ENCODE measurements at places on chromosomes 1 and 21. TPM values are rescaled to one million over a fixed set of nuclear protein-coding genes. Genes with fewer than 3 reads are reported as not detected.

Gene SLC9C2
- total RNA-seq = not detected

Gene LAMC2
- 0.03 TPM for total RNA-seq

Gene CRB1
- total RNA-seq = 0.09 TPM

Gene ASCL5
- not detected for total RNA-seq

Gene OLFML2B
- not detected for total RNA-seq

Gene TGFB2
- 0.23 TPM for total RNA-seq

Gene CLIC6
- total RNA-seq = 0.46 TPM

Gene SPRR3
- total RNA-seq = not detected

DNA sequence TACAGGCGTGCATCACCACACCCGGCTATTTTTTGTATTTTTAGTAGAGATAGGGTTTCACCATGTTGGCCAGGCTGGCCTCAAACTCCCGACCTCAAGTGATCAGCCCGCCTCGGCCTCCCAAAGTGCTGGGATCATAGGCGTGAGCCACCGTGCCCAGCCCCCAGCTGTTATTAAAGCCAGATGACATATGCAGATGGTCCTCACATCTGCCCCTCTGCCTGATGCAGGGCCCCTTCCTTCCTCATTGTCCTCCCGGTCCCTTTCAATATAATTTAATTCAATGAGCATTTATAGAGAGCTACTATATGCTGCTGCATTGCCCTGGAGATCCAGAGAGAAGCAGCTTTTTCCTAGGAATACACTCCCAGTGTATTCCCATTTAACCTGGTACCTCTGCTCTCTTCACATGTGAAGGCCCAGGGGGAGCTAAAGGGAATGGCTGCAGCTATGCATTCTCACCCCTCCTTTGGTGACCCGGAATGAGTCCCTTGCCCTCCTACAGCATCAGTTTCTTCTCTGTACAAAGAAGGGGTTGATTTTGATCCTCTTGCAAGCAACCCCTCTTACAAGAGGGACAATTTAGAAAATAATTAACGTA is 55.6 kb downstream of the L1TD1 start:
- DNase-seq = no peak

GRCh38 chr1:15412175-15412800 is 2.6 kb downstream of the EFHD2 start:
- peak; percentile 73 for DNase-seq

- DNase-seq = no peak
These were observed 25.7 kb upstream of the C1orf105 start for GRCh38 chr1:172394811-172395210.

- no peak for DNase-seq
These were observed 9.7 kb upstream of the HYI start for GRCh38 chr1:43463479-43463878.

- peak; percentile 3 for DNase-seq
These were observed 123.0 kb upstream of the IGSF21 start for GRCh38 chr1:17984583-17984982.

- no peak for DNase-seq
These were observed 128.0 kb upstream of the KCNK2 start for GRCh38 chr1:214954617-214954949.

DNA sequence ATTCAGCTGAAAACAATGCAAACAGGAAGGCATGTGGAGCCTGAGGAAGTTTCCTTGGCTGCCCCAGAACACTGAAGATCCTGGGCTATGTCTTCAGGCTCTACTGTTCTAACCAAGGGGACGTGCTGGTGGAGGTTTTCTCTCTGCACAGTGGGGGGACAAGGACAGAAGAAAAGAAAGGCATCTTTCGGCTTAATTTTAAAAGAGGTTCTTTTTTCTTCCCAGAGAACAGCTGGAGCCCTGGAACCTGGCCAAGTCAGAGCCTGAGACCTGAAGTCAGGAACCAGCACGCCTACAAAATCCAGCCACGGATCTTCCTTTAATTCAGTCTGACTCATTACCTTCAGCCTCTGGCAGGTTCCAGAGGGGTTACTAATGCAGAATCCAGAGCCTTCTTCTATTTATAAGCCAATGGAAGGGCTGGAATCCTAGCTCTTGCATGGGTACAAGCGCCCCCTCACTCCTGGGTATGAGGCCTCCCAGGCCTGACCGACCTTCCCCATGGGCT is 19.8 kb downstream of the CTNNBIP1 start:
- no peak for DNase-seq

DNA sequence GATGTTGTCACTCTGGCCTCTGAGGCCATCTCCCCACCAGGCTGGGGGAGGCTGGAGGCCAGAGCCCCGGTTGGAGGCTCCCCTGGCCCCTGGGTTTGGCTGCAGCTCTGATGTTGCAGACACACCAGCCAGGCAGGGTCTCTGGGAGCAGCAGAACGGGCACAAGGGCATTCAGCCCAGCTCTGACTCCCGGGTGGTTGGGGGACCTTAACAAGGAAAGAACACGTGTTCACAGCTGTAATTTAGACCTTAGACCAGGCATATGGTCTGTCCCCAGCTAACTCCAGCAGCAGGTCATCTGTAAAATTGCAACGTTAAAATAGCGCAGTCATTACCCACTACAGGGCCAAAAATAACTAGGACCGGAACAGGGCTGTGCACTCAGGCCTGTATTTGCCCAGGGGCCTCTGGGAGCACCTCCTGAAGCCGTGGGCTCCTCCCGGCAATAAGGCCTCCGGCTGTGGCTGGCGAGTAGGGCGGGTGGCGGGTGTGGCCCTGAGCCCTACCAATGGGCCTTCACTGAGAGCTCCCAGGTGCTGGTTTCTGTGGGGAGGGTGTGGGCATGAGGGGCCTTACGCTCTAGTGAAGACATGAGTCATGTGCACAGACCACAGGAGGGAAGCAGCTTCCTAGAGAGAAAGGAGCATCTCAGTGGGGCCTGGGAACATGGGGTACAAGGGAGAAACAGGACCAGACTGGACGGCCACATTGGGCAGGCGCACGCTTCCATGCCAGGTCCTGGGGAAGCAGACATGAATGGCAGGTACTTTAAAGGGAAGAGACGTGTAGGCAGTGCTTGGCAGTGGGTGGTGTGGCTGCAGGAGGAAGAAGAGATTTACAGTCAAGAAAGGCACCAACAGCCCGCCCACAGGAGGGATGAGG is 6.1 kb downstream of the LDLRAP1 start:
- DNase-seq = peak; percentile 49

DNA sequence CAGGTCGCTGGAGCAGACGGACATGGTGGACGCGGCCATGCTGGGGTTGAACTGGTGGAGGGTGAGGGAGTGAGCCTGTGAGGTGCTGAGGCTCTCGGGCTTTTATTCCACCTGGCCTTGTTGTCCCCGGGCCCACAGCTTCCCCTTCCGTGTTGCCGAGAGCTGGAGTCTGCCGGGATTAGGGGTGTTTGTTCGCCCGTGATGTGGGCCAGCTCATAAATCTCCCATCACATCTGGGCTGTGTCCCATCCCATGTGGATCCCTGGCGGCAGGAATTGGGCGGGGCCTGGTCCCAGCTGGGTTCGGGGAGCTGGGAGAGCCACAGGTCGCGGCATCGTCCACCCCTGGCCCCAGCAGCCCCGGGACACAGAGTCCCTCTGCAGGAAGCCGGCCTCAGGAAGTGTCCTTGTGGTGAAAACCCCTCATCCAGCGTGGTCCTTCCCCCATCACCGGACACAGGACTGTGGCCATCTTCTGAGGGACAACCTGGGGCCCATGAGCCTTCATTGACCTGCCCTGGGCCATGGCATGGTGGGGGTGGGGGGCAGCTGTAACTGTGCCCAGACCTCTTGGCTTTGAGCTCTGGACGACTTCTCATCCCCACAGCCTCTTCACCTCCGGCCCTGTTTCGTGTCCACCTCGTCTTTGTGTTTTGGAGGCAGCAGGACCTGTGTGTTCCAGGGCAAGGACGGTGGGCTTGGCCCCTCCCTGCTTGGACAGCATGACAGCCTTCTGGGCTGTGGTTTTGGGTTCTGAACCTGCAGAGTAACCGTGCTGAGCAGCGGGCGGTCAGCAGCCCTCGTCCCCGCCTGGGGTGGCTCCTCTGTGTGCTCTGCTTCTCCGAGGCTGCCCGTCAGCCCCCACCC is at the start of gene KRTAP10-6:
TSS of gene KRTAP10-6 (minus strand) at position 60 of the 866 bp plus-strand sequence. CDS start at position 39, 21 bp downstream.
- no peak for DNase-seq

GRCh38 chr1:10632691-10633090 is 157.9 kb downstream of the PEX14 start:
- DNase-seq = no peak

DNA sequence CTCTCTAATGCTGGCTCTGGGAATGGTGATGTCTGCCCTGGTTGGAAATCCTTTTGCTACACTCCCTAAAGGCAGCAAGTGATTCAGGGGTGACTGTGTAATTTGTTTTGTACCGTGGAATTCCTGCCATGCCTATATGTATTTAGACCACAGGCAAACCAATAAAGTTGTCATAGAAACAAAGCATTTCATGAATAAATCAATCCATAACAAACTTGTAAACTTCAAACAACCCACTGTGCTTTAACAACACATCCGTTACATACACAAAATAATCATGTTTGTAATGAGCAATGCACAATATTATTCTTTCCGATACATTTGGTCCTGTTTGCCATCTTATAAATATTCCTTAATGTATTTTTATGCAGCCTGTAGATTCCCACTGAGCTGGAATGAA is 330.3 kb upstream of the SNX7 start:
- no peak for DNase-seq

DNA sequence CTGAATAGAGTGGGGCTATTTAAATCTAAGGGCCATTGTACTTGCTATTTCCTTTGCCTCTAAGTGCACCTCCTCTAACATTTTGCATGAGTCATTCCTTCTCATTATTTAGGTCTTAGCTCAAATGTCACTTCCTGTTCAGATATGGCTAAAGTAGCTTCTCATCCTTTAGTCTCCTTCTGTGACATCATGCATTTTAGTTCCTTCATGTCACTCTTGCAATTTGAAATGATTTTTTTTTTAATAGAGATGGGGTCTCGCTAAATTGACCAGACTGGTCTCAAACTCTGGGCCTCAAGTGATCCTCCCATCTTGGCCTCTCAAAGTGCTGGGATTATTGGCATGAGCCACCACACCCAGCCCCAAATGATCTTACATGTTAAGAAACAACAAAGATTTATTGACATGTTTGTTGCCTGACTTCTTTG is 6.6 kb downstream of the TBX19 start:
- DNase-seq = no peak

DNA sequence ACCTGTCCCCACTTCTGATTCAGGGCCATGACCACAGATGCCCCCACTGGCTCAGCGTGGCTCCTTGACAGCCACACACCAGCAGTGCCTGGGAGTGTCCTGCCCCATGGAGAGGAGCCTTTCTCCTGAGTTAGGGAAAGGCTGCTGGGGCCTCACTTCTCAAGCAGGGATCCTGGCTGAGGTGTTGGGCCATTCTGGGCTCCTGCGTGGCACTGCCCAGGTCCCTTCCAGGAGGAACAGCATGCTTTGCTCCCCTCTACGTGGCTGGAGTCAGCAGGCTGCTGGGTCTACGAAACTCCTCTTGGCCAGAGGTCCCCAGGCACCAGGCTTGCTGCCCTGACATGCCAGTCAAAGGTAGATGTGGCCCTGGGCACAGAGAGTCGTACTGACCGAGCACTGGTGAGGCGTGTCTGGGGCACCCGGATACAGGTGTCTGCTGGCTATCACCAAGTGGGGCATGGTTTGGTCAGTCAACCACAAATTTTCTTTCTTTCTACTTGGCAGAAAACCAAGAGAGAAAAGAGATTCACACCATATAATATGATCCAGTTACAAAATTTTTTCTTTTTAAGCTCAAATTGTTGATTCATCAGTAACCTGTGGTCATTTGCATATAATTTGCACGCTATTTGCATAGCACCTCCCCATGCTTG is 4.1 kb downstream of the ADORA1 start:
- DNase-seq = no peak

- no peak for DNase-seq
These were observed 16.3 kb downstream of the PHGDH start for GRCh38 chr1:119727991-119728390.

GRCh38 chr21:25911730-25912401 is 177.1 kb downstream of the GABPA start:
- DNase-seq = no peak

DNA sequence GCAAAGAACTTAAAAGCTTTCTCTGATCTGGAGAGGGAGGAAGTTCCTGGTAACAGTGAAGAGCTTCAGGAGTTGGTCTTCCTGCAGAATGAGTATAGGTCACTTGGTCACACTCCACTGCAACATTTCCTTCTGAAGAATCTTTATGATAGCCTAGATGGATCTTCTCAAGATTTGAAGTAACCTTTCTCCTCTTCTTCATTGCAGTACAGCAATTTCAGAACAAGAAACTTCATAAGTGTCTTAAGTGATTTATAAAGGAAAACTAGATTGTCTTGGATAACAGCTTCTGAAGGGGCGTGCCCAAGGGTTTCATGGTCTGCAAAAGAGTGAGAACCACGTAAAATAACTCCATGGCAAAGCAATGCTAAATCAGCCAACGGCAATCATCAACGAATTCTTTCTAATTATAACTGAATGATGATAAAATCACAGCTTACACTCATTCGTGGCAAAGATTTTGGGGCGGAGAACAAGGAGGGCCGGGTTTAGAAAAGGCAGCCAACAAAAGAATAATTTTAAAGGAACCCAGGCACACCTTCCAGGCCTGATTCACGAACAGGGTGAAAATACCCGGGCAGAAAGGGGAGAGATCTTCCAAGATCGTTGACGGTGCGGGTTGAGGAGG is 53.9 kb upstream of the ASPM start:
- no peak for DNase-seq

DNA sequence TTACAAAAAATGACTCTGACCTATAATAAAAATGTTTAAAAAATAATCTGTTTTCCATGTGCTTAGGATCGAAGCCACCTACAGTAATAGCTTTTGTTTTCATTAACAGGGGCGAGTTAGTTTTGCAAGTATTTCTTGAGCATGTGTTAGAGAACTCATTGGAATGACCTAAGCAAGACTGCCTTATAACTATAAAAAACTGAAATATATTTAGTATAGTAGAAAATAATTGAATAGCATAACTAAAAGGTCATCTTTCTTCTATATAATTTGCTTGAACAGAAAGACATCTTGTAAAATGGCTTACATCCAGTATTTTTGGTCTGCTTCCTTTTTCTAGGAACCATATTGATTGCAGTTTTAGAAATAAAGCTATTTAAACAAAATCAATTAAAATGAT is 241.5 kb upstream of the NRIP1 start:
- DNase-seq = no peak

GRCh38 chr1:178146436-178146835 is 52.5 kb downstream of the RASAL2 start:
- no peak for DNase-seq

GRCh38 chr1:228275179-228275429 is 67.3 kb downstream of the OBSCN start:
- no peak for DNase-seq

DNA sequence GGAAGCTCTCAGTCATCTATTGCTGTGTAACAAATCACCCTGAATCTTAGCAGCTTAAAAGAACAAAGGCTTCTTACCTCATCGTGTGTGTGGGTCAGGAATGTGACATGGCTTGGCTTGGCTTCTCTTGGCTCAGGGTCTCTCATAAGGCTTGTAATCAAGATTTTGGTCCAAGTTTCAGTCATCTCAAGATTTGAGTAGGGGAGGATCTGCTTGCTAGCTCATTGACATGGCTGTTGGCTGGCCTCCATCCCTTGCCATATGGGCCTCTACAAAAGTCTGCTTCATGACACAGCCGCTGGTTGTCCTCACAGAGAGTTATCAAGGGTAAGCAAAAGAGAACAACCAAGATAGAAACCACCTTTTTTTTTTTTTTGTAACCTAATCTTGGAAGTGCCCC is 207.7 kb downstream of the PTPRC start:
- no peak for DNase-seq

- no peak for DNase-seq
These were observed 18.8 kb upstream of the PWP2 start for GRCh38 chr21:44088401-44088780.

Data from T-cell (primary cell).